ENCODE measurements at places on chromosomes 5 and 9.

DNA sequence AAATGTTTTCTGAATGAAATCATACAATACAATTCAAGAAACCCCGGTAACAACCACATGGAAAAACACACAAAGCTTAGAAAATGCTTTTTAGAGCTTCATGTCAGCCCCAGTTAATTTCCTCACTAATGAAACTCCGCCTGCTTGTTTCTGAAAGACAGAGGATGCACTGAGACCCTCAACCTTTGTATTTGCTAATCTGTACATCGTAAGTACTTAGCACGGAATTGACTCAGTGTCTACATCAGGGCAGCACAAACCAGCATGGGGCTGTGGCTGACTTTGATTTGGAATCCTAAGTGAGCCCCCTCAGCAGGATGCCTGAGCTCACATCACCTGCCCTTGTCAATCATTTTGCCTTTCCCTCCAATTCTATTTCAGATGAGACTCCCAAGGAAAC, 499.1 kb upstream of the MPDZ start:
- peak; percentile 1 for DNase-seq

GRCh38 chr9:134175291-134175807, 11.0 kb upstream of the RNU6ATAC start:
- peak; percentile 100 for DNase-seq

- no peak for DNase-seq
These were observed 135.1 kb downstream of the SIL1 start for GRCh38 chr5:139062910-139063663.

GRCh38 chr5:30781643-30782042, 411.8 kb upstream of the CDH6 start:
- no peak for DNase-seq

- no peak for DNase-seq
These were observed 173.7 kb downstream of the GABRB2 start for GRCh38 chr5:161372682-161373344.

- DNase-seq: no peak
These were observed 8.5 kb downstream of the TNC start for GRCh38 chr9:115109486-115109885.

GRCh38 chr9:22237497-22238363, 208.9 kb upstream of the DMRTA1 start:
- no peak for DNase-seq

GRCh38 chr5:134131578-134132350, 17.3 kb downstream of the TCF7 start:
- no peak for DNase-seq

GRCh38 chr5:126354012-126354857, 69.0 kb upstream of the GRAMD2B start:
- DNase-seq: no peak
